ENCODE measurements at places on chromosomes 11 and 22.
A peak's percentile ranks its signal among the peaks of the same experiment; 100 is the strongest.

GRCh38 chr22:20866736-20867135 is 7.9 kb downstream of the SNAP29 start:
- no peak for DNase-seq

GRCh38 chr11:22626573-22627239 is 1.1 kb upstream of the FANCF start:
- DNase-seq, result peak; percentile 7

DNA sequence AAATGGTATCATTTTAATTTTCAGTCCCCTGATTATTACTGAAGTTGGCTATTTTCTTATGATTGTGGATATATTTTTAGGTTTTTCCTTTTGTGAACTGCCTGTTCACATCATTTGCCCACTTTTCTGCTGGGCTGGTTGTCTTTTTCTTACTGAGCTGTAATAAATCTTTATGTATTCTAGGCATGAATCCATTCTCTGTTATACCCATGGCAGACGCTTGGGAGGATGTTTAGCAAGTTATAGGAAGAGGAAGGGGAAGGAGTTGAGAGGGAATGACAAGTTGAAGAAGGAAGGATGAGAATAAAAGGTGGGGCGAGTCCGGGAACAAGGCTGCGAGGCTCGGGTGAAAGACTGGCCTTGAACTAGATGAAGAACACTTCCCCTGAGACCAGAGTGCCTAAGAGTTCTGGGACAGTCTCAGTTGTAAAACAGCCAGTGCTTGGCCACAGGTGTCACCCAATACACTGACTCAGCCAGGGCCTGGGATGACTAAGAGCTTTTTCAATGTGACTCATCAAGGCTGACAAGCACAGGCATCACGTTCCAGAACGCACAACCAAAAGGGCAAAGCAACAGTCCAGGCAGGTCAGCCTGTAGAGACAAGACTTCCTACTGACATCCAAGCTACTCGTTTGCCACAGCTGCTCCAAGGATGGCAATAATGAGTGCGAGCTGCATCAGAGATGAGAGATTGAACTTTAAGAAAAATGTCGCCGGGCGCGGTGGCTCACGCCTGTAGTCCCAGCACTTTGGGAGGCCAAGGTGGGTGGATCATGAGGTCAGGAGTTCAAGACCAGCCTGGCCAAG is 35.2 kb downstream of the LRFN4 start:
- peak; percentile 91 for DNase-seq

- no peak for DNase-seq
Observed at GRCh38 chr11:113112307-113112706, 151.1 kb downstream of the NCAM1 start.

- DNase-seq, result no peak
Observed at GRCh38 chr11:78406568-78407196, 10.9 kb downstream of the GAB2 start.

- DNase-seq, result no peak
Observed at GRCh38 chr11:12189543-12190235, 79.3 kb downstream of the MICAL2 start.

GRCh38 chr11:30128269-30128932 is 102.4 kb upstream of the FSHB start:
- DNase-seq, result peak; percentile 9

- DNase-seq, result no peak
Observed at GRCh38 chr11:111285189-111286091, 12.9 kb upstream of the POU2AF3 start.

DNA sequence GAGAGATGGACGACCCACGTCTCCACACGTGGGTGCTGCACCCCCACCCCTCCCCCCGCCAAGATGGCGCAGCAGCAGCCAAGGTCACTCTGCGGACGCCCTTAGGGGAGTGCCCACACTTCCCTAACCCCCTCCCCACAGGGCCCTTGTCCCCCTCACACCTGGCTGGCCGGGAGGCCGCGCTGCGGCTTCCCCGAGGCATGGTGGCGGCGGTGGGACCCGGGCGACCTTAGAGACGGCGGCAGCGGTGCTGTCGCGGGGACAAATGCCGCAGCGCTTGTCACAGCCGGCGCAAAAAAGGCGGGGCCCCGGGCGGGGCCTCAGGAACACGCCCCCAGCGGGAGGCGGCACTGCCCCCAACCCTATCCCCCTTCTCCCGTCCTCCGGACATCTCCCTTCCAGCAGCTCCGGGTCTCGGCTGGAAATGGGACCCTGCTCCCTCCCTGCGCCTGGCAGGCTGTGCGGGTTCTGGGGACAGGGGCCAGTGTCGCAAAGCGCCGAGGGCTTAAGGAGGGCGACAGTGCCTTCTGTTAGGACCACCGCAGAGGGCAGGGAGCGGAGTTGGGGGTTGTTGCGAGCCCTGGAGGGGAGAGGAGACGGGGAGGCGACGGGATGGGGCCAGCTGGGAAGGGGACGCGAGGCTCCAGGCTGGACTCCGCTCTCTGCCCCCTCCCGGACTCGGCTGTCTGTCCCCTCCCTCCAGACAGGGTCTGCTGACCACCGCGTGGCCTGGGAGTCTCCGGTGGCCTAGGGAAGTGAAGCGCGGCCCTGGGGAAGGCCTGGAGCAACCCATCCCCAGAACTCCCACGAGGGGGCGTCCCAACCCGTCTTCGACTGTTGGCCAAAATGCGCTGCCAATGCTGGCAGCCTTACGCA is at the start of gene CHCHD10:
CHCHD10 (minus strand) TSS at position 300 of the 876 bp plus-strand sequence; CDS start at position 202, 98 bp downstream.
- peak; percentile 93 for DNase-seq

- DNase-seq, result no peak
Observed at GRCh38 chr11:76700177-76701100, 29.9 kb upstream of the LRRC32 start.

GRCh38 chr11:103863497-103863896 is 172.9 kb upstream of the DDI1 start:
- no peak for DNase-seq

GRCh38 chr11:125953401-125953935 is 7.6 kb downstream of the VSIG10L2 start:
- DNase-seq, result no peak

GRCh38 chr11:86365546-86365945 is 9.1 kb upstream of the CCDC81 start:
- no peak for DNase-seq

GRCh38 chr11:124760806-124761205 is 1.3 kb downstream of the ESAM start:
- no peak for DNase-seq

- peak; percentile 30 for DNase-seq
Observed at GRCh38 chr11:3225826-3226750, 6.1 kb downstream of the MRGPRE start.

GRCh38 chr11:32830413-32830738 is 649 bp downstream of the PRRG4 start:
- peak; percentile 46 for DNase-seq

GRCh38 chr22:31583861-31584485 is 78.0 kb downstream of the PISD start:
- DNase-seq, result no peak

DNA sequence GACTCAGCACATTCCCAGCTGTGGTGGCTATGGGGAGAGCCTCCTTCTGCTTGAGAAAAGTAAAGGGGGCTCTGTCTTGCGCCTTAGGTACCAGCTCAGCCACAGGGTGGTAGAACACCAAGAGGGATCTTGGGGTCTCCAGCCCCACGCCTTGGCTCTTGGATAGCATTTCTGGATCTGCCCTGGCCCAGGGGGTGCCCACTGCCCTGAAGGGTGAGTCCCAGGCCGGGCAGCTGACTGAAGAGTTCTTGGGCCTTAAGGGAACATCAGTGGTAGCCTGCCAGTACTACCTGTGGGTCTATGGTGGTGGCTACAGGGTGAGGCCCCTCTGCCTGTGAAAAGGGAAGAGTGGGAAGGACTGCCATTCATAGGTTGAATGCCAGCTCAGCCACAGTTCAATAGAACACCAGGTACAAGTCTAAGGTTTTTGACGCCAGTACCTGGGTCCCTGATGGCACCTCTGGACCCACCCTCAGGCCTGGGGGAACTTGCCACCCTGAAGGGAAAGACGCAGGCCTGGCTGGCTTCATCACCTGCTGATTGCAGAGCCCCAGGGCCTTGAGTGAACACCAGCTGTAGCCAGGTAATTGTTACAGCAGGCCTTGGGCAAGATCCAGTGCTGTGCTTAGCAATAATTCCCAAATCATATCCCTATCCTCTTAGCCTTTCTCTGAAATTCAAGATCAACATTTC is 3.9 kb downstream of the CWF19L2 start:
- DNase-seq, result no peak

DNA sequence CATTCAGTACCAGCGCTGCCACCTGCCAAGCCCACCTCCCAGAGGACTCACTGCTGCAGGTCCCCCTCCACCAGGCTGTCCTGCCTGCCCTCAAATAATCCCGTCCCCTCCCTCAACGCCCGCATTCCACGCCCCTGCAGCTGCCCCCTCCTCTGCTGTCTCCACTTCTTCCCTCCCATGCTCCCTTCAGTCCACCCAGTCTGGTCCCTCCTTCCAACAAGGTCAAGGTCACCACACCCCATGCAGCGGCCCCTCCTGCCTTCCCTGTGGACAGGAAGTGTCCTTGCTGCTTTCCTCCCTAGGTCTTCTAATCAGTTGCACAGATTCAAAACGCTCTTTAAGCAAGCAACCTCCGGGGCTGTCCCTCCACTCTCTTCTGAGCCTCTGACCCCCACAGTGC is 12.1 kb downstream of the MACROD1 start:
- DNase-seq, result no peak

- DNase-seq, result no peak
Observed at GRCh38 chr11:128547946-128548648, 39.3 kb downstream of the ETS1 start.

DNA sequence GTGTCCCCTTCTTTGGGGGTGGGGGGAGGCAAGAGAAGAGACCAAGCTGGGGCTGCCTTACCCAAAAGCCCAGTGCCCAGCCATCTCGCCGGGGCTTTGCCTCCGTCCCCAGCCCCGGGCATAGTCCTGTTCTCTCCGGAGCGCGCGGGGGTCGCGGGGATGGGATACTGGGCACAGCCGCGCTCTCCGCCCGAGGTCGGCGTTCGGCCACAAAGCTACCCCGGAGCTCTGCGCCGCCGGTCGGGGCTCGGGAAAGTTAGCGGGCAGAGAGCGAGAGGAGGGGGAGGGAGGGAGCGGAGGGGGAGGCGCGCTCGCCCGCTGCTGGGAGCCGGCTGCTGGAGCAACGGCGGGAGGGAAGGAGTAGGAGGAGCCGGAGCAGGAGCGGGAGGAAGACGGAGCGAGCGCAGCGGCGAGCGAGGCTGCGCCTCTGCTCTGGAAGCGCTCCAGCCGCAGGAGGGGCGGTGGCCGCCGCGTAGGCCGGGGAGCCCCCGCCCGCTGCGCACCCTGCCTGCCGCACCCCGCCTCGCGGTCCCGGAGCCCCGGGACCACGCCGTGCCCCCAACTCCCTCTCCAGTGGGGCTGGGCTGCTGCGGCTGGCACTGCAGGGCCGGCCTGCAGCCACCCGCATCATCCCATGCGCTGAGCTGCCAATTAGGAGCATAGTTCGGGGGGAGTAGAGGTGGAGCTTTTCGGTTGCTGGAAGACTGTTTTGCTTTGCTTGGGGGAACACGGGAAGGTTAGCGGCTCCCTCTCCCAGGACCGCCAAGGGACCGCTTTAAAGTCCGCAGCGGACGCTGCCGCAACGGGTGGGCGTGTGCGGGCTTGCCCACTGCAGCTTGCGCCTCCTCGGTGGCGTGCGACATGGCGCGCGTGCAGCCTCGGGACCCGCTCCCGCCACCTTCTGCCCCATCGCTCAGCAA is at the start of gene SCN4B:
SCN4B (minus strand) TSS at position 272 of the 920 bp plus-strand sequence; CDS start at position 122, 150 bp downstream.
- peak; percentile 69 for DNase-seq

GRCh38 chr11:133399294-133399693 is 133.0 kb downstream of the OPCML start:
- no peak for DNase-seq

GRCh38 chr11:114412946-114413345 is 12.5 kb downstream of the RBM7 start:
- DNase-seq, result no peak

- DNase-seq, result no peak
Observed at GRCh38 chr11:9489080-9489765, 28.4 kb downstream of the ZNF143 start.

- DNase-seq, result no peak
Observed at GRCh38 chr11:15035283-15035682, 38.1 kb upstream of the CALCB start.

GRCh38 chr11:70616938-70617654 is 218.8 kb downstream of the CTTN start:
- no peak for DNase-seq

GRCh38 chr11:3111466-3111865 is 53.6 kb downstream of the OSBPL5 start:
- DNase-seq, result no peak

GRCh38 chr11:83265331-83265730 is 20.8 kb downstream of the CCDC90B start:
- DNase-seq, result no peak

DNA sequence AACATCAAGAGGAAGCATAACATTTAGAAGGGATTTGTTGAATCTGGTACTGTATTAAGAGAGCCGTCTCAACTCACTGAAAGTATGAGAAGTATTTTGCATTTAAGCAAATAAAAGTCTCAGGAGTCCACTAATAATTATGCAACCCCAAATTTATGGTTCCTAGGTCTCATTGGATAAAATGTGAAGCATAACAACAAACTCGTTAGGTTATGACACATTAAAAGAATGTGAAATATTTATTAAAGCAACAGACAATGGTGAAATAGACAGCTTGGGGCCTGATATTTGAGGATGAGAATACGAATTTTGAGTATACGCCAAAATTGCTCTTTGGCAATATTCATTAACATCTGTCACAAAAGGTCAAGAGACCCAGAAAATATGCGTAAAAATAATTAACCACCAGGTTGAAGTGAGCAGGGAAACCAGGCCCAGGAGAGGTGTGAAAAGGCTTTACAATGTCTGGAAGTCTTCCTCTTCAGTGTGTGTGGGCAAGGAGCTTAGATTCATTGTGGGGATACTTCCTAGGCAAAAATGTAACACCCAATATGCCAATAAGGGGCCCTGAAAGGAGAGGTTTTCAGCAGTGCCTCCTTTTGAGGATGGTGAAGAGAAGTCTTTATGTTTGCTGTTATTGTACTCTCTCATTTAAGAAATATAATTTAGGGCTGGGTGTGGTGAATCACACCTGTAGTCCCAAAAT is 89.2 kb downstream of the FDX1 start:
- DNase-seq, result no peak

DNA sequence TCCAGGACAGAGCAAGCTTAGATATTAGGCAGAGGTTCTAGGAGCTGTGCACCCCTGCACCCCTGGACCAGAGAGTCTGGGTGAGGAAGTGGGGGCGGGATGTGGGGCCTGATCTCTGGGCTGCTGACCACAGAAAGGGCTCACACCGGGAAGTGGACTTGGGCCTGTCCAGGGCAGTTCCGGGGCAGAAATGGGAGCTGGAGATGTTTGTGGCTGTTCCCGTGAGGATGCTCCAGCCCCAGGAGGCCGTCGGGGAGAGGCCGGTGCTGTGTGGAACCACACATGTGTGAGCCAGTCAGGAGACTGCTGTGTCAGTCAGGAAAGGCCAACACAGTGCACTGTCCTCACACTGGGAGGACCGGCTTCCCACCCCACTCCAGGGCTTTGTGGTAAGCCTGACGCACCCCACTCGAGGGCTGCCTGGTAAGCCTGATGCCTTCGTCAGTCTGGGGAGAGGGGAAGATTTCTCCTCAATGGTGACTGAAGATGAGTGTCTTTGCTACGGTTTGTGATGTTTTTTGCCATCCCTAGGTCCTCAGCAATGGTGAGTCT is 741.0 kb downstream of the BRD1 start:
- DNase-seq, result no peak
